ENCODE measurements at places on chromosomes 1 and 21.
A peak's percentile ranks its signal among the peaks of the same experiment; 100 is the strongest.

DNA sequence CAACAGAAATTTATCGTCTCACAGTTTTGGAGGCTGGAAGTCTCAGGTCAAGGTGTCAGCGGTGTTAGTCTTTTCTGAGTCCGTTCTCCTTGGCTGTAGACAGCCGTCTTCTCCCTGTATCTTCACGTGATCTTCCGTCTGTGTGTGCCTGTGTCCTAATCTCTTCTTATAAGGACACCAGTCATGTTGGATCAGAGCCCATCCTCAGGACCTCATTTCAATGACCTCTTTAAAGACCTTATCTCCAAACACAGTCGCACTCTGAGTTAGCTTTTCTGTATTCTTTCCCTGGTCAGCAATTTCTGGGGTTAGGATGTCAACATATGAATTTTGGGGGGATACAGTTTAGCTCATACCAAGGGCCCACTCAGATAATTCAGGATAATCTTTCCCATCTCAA is 247.7 kb downstream of the PRDM2 start:
- DNase-seq = no peak
- no peak overlapping the region for H3K27ac ChIP-seq
- H3K36me3 ChIP-seq = no peaks in the 10 kb centered on the region
- H3K27me3 ChIP-seq = no peaks in the 10 kb centered on the region
- H3K4me3 ChIP-seq = no peak overlapping the region
- H3K4me1 ChIP-seq = no peaks in the 10 kb centered on the region

- H3K4me3 ChIP-seq = no peak overlapping the region
- DNase-seq = no peak
- no peaks in the 10 kb centered on the region for H3K36me3 ChIP-seq
- H3K27ac ChIP-seq = no peak overlapping the region
- H3K27me3 ChIP-seq = no peaks in the 10 kb centered on the region
Measured at GRCh38 chr21:16642353-16642752, 870.5 kb upstream of the CXADR start.

- no peak for DNase-seq
- H3K4me1 ChIP-seq = peaks cover 76% of the 10 kb centered on the region
- H3K27ac ChIP-seq = no peak overlapping the region
- H3K36me3 ChIP-seq = no peaks in the 10 kb centered on the region
- no peak overlapping the region for H3K4me3 ChIP-seq
- no peaks in the 10 kb centered on the region for H3K27me3 ChIP-seq
Measured at GRCh38 chr1:8368956-8369639, 51.2 kb downstream of the SLC45A1 start.

- no peak for DNase-seq
- no peak overlapping the region for H3K4me3 ChIP-seq
- H3K27me3 ChIP-seq = no peaks in the 10 kb centered on the region
- no peak overlapping the region for H3K27ac ChIP-seq
Measured at GRCh38 chr1:89089962-89090361, 25.0 kb upstream of the GBP1 start.

DNA sequence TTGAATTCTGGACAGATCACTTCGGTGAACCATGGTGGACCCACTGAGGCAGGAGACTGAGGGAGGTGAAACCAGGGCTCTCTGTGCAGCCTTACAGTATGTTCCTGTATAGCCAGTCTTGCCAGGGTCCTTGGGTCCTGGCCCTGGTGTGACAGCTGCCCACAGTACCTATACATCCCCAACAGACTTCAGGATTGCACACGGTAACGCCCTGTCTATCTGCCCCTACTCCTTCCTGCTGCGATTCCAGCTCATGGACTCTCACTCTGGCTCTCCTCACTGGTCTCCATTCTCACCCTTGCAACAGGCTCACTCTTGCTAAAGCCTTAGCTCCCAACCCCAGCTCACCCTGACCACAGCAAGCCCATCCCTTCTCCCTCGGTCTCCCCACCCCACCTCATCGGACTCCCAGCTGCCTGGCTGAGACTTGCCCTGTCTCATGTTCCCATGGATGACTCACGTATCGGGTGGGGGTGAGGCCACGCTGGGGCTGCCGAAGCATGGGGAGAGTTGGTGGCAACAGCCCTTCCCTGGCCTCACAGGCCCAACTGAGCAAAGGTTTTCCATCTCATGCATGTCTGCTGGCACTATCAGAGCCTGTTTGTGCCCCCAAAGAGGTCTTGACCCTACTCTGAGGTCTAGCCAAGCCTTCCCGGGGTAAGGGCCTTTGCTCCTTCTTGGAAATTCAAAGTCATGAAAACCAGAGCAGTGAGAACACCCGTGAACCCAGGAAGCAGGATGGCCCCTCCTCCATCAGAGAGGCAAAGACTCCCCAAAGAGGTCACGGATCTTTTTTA is 7.1 kb downstream of the PHLDA3 start:
- no peak overlapping the region for H3K4me3 ChIP-seq
- peaks cover 7% of the 10 kb centered on the region for H3K4me1 ChIP-seq
- DNase-seq = peak; percentile 73
- no peaks in the 10 kb centered on the region for H3K36me3 ChIP-seq

- no peaks in the 10 kb centered on the region for H3K27me3 ChIP-seq
- H3K27ac ChIP-seq = peak overlapping the region; percentile 28
- peak; percentile 85 for DNase-seq
- H3K4me1 ChIP-seq = no peaks in the 10 kb centered on the region
- H3K4me3 ChIP-seq = no peak overlapping the region
- H3K36me3 ChIP-seq = no peaks in the 10 kb centered on the region
Measured at GRCh38 chr1:10975567-10976326, 36.7 kb upstream of the TARDBP start.

DNA sequence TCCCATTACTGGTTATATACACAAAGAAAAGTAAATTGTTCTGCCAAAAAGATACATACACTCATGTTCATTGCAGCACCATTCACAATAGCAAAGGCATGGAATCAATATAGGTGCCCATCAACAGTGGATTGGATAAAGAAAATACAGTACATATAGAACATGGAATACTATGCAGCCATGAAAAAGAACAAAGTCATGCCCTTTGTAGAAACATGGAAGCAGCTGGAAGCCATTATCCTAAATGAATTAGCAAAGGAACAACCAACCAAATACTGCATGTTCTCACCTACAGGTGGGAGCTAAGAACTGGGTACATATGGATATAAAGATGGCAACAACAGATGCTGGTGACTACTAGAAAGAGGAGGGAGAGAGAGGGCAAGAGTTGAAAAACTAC is 132.6 kb downstream of the PLD5 start:
- no peaks in the 10 kb centered on the region for H3K27me3 ChIP-seq
- no peaks in the 10 kb centered on the region for H3K4me1 ChIP-seq
- DNase-seq = no peak
- no peak overlapping the region for H3K27ac ChIP-seq
- no peaks in the 10 kb centered on the region for H3K36me3 ChIP-seq

- no peak overlapping the region for H3K27ac ChIP-seq
- H3K4me3 ChIP-seq = no peak overlapping the region
- no peaks in the 10 kb centered on the region for H3K36me3 ChIP-seq
- no peaks in the 10 kb centered on the region for H3K4me1 ChIP-seq
- no peaks in the 10 kb centered on the region for H3K27me3 ChIP-seq
Measured at GRCh38 chr1:204211046-204211445, 2.7 kb downstream of the GOLT1A start.

DNA sequence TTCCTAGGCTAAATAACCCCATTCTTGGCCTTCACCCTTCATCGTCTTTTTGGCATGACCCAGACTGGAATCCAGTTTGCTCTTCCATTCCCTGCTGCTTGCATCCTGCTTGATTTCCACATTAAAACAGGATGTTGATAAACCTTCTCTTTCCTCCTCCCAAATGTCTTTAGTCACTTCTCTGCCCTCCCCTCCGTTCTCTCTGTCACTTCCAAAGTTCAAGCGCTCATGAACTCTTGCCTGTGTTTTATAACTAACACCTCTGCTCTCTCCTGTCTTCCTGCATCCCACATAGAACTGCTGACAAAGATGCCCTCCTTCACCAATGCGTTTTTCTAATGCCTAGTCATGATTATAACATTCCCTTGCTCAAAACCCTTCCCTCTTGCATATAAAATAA is 65.6 kb upstream of the SLC44A3 start:
- H3K27ac ChIP-seq = peak overlapping the region; percentile 38
- no peak overlapping the region for H3K4me3 ChIP-seq
- no peaks in the 10 kb centered on the region for H3K27me3 ChIP-seq
- no peaks in the 10 kb centered on the region for H3K36me3 ChIP-seq
- peaks cover 13% of the 10 kb centered on the region for H3K4me1 ChIP-seq

GRCh38 chr21:46552274-46552673 is 52.6 kb downstream of the S100B start:
- H3K4me3 ChIP-seq = no peak overlapping the region
- no peaks in the 10 kb centered on the region for H3K4me1 ChIP-seq
- no peak for DNase-seq

GRCh38 chr1:69283516-69283915 is 284.2 kb upstream of the LRRC7 start:
- no peaks in the 10 kb centered on the region for H3K4me1 ChIP-seq
- no peak overlapping the region for H3K4me3 ChIP-seq
- no peaks in the 10 kb centered on the region for H3K36me3 ChIP-seq
- DNase-seq = no peak
- H3K27me3 ChIP-seq = no peaks in the 10 kb centered on the region
- H3K27ac ChIP-seq = no peak overlapping the region

GRCh38 chr1:11923069-11923826 is 3.0 kb downstream of the KIAA2013 start:
- no peaks in the 10 kb centered on the region for H3K27me3 ChIP-seq
- no peak for DNase-seq
- peaks cover 23% of the 10 kb centered on the region for H3K4me1 ChIP-seq
- H3K36me3 ChIP-seq = peaks cover 7% of the 10 kb centered on the region
- H3K4me3 ChIP-seq = no peak overlapping the region
- no peak overlapping the region for H3K27ac ChIP-seq
